ENCODE measurements at places on chromosomes 5 and 9.

DNA sequence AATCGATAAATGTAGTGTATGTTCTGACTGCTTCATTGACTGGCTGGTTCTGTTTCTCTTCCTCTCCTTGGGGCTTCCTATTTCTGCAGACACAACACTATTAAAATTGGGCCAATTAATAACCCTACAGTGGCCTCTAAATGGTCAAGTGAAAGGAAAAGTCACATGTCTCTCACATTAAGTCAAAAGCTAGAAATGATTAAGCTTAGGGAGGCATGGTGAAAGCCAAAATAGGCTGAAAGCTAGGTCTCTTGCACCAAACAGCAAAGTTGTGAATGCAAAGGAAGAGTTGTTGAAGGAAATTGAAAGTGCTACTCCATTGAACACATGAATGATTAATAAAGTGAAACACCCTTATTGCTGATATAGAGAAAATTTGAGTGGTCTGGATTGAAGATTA, 58.2 kb downstream of the CCNH start:
- DNase-seq = no peak

DNA sequence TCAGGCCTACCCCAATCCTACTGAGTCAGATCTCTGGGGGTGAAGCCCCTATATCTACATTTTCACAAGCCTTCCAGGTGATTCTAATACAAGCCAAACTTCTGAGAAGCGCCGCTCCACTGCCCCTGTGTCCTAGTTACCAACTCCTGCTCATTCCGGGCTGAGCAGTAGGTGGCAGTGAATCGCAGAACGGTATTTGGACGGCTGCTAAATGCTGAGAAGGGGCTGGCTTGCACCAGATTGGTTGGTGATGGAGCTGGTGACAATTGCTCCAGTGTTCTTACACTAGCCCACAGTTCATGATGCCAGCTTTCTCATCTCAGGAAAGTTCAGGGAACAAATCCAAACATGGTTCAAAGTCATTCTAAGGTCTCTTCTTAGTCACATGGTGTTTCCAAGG, 31.1 kb upstream of the FGF1 start:
- DNase-seq = peak; percentile 47

DNA sequence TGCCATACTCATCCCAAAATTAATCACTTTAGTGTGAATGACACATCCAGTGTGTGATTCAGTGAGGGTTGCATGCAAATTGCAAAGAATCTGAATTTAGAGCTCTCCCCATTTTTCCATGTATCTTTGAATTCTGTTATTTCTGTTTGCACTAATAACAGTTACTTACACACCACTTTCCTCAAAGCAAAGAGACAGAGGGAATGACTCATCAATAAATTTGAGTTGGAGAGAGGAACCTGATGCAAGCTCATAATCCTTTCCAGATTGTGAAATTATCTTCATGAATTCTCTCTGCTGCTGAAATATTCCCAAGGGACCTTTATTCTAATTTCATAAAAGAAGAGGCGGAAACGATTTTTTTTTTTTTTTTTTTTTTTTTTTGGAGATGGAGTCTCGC, 204.8 kb downstream of the CDH9 start:
- no peak for DNase-seq

DNA sequence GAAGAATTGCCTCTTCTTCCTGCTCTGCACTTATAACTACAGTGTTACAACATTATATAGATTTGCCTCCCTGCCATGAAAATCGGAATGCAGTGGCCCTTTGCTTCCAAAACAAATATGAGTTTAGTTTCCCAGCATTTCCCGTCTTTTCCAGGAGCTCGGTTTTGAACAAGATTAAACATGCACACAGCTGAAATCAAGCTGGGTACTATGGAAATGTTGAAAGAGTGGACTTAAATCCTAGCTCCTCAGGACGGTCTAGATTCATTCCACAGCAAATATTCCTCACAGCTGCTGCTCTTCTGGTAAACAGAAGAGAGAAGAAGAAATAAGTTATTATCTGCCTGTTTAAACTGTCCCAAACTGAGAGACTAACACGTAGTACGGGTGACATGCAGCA, 161.4 kb downstream of the PIK3R1 start:
- no peak for DNase-seq

DNA sequence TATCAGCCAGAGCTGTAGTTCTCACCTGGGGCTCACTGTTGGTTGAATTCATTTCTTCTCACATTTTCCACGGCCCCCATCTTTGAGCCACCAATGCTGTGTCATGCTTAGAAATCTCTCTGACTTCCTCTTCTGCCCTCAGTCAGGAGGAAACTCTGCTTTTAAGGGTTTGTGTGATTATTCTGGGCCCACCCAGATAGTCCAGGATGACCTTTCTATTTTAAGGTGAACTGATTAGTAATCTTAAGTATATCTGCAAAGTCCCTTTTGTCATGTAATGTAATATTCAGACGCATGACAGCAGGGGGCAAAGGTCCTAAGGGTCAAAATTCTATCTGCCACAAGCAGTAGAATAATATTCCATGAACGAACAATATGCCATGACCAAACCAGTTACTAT, 88.4 kb downstream of the AK8 start:
- DNase-seq = no peak

DNA sequence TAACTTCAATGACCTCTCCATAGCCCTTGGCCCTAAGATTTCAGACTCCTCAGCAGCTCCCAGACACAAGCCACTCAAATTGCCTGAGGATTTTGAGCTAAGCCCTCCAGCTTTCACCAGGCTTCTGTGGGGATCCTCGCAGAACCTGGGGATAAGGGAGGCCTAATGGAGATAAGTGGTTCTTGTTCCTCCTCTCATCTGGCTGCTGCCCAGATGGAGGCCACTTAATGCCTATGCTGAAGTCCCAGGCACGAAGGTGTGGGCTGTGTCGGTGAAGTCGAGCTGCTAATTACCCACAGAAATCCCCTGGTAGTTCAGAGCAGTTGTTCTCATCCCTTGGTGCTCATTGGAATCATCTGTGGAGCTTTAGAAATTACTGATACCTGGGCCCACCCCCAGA, 10.3 kb upstream of the FAT2 start:
- no peak for DNase-seq

- DNase-seq = no peak
These were observed 39.7 kb upstream of the SHC3 start for GRCh38 chr9:89218040-89218928.

GRCh38 chr5:8123559-8123958, 254.6 kb downstream of the MTRR start:
- DNase-seq = no peak

- no peak for DNase-seq
These were observed 9.5 kb downstream of the FBXO10 start for GRCh38 chr9:37566716-37567115.

DNA sequence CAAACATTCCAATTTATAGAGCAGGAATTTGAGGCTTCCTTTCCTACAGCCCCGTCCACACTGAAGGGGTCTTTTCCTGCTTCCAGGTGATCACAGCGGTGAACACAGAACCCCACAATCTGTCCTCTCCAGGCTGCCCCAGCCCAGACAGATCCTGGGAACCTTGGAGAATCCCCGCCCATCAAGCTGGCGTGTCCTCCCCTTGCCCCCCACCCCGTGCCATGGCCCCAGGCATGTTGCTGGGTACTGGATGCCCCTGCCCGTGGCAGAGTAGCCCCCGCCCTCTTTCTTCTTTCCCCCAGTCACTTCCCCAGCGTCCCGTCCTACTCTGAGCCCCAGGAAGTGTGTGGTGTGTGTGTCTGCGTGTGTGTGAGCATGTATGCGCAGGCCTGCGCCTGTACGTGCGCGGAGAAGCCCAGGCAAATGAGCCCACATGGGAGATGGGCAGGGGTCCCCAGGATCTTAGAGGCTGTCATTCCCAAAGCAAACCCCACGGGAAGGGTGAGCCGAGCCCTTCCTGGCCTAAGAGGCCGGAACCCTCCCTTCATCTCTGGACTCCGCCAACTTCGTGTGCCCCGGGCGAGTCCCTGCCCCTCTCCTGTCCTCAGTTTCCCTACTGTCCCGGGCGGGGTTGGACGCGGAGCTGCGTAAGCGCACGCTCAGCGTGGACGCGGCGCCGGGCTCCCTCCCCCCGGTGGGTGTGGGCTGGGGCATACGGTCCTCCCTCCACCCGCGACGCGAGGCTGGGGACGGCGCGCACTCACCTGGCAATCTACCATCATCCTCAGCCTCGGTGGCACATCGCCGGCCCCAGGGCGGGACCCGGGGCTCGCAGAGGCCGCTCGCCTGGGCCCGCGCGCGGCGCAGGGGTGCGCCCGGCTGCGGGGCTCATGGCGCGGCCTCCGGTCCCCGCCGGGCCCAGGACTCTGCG, 15.2 kb downstream of the GBGT1 start:
- DNase-seq = no peak

GRCh38 chr5:168809218-168809617, 230.1 kb upstream of the PANK3 start:
- no peak for DNase-seq

DNA sequence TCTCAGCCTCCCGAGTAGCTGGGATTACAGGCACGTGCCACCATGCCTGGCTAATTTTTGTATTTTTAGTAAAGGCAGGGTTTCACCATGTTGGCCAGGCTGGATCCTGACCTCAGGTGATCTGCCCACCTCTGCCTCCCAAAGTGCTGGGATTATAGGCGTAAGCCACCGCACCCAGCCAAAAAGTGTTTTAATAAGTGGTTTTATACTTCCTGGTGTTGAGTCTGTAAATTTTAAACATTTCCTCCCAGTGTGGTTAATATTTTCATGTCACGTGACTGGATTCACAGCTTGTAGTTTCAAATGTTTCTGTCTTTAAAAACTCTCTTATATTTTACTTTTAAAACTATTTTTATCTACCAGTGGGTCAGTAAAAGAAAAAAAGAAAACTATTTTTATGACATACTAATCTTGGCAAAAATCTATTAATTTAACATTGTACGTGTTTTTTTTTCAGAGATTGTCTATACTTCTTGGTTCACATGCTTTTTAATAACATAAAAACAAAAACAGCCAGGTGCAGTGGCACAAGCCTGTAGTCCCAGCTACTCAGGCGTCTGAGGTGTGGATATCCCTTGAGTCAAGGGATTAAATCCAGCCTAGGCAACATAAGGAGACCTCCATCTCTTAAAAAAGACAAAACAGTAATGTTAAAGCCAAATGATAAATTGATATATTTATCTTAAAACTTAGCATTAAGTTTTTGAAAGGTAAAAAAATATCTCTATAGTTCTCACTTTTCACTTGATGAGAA, 117.1 kb downstream of the DMXL1 start:
- no peak for DNase-seq

- no peak for DNase-seq
These were observed 17.3 kb downstream of the RIGI start for GRCh38 chr9:32508728-32509127.

DNA sequence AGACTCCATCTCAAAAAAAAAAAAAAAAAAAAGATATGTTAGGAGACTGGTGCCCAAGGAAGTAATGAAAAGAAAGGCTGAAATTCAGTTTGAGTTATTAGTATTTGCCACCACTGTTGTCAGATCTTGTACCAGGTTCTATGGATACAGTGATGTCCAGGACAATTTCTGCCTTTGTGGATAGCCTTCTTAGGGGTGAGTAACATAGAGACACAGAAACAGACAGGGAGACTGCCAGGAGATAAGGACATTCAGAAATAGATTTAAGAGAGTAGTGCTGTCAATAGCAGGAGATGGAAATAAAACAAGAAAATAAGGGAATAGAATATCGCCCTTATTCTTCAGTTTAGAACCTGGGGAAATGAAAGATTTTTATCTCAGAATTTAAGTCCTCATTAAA, 6.3 kb upstream of the SPINK14 start:
- DNase-seq = no peak

DNA sequence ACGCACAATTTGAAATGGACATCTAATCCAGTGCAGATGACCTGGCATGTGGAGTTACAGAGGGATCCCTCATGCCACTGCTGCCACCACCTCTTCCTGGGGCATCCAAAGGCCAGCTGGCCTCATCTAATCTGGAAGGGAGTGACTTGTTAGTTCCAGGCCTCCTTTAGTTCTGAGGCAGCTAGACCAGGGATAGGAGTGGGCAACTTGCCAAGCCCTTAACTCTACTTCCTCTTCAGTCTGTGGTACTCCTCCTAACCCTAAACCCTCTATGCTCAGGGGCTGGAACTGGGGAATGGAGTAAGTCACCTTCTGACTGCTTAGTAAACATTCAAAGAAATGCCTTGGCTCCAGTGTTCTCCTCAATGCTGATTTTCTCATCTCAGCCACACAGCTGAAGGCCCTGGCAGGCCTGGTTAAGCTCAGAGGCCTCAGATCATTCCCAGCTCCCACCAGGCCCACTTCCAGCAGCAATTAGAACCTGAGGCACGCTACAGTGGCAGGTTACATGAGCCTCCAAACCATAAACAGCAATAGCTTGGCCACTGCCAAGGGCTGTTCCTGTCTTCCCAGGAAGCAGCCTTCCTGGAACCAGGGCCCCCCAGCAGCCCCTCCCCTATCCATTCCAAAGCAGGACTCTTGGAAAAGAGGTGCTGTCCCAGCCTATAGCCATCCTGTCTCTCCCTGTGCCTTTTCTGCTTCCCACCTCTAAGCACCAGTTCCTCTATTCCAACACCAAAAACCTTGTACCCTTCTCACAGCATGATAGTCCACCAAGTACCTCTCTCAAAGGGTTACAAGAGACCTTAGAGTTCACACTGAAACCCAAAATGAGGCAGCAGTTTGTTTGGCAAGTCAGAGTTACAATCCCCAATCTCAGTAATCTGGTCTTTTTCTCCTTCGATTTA, 2.0 kb downstream of the EIF4EBP3 start:
- DNase-seq = no peak

- no peak for DNase-seq
These were observed 511.5 kb upstream of the CYLC2 start for GRCh38 chr9:102483651-102484050.

DNA sequence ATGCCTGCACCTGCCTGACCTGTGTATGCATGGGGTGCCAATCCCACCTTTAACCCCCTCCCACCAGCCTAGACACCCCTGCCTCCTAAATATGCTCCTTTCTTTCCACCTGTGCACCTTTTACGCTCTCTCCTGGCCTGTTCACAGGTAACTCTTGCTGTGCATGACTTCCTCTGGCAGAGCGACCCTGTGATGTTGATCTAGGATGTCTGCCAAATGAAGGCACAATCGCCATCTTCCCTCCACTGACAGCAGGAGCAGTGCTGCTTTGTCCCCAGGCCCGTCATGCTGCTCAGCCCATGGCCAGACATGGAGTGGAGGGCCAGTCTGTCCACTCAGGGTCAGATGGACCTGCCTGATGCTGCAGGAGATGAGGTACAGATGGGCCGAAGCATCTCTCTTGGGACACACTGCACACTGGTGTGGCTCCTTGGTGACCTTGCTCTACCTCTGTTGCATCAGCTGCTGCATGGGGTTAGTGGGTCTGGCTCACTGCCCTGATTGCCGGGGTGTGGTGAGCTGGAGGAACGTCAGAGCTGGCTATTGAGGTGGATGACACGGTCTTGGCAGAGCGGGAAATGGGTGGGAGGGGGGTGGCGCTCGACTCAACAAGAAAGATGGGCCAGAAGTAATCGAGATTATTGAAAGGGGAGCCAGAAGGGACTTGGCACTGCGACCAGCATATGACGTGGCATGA, 101.7 kb upstream of the PITX1 start:
- peak; percentile 36 for DNase-seq

GRCh38 chr9:80158554-80159170, 586.9 kb downstream of the TLE4 start:
- no peak for DNase-seq

- DNase-seq = no peak
These were observed 23.2 kb downstream of the CDK5RAP2 start for GRCh38 chr9:120556775-120557174.

GRCh38 chr9:69168709-69169217, 5.3 kb upstream of the TJP2 start:
- DNase-seq = no peak

All from HCT116 (cell line).